ENCODE measurements at places on chromosomes 4 and X.

- DNase-seq, result no peak
Measured at GRCh38 chr4:41643331-41643730, 105.2 kb downstream of the PHOX2B start.

GRCh38 chrX:143648705-143649104, 12.8 kb upstream of the SLITRK4 start:
- DNase-seq, result peak; percentile 30

GRCh38 chrX:274904-275475, 6.2 kb upstream of the PLCXD1 start:
- DNase-seq, result no peak

DNA sequence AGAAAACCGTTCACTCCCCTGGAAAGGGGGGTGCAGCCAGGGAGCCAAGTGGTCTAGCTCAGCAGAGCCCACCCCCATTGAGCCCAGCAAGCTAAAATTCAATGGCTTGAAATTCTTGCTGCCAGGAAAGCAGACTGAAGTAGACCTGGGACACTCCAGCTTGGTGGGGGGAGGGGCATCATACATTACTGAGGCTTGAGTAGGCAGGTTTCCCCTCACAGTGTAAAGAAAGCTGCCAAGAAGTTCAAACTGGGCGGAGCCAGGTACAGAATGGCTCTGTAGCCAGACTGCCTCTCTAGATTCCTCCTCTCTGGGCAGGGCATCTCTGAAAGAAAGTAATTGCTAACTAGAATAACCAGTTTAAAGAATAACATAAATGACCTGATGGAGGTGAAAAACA, 372.3 kb upstream of the F9 start:
- no peak for DNase-seq

- DNase-seq, result no peak
Measured at GRCh38 chr4:76296286-76296820, 10.2 kb upstream of the STBD1 start.

DNA sequence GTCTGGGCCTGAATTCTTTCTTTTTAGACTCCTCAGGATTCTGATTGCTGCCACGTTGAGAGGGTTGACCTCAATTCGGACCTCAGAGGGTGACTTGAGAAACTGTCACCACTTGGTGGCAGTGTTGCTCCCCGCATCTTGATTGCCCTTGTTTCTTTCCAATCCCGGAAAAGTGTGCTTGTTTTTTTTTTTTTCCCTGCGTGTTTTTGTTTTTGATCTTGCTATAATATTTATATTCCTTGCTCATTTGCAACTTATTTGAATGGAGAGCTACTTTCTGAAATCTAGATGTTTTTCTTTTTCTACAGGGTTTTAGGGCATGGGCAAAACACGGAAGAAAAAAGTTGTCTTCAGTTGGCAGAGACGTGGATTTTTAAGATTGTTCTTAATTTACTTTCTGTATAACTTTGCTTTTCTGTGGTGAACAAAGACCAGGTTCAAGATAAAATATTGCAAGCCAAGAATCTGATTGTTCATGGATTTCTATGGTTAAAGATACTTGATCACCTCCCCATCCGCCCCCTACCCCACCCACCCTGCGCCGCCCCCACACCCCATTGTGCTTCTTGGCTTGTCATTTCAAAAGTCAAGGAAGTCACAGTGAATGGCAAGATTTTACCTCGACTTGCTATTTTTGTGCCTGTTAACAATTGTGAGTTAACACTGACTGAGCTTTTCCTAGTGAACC, 102.0 kb downstream of the PTTG2 start:
- peak; percentile 78 for DNase-seq

GRCh38 chr4:6092971-6093370, 74.7 kb upstream of the C4orf50 start:
- peak; percentile 28 for DNase-seq

GRCh38 chr4:110449947-110450346, 26.0 kb upstream of the ENPEP start:
- no peak for DNase-seq

GRCh38 chr4:73998040-73999011, at the start of gene CXCL5:
TSS of gene CXCL5 (minus strand) at chr4:73998677. CDS start at chr4:73998581, 96 bp downstream.
- DNase-seq, result no peak

GRCh38 chrX:136200466-136200865, 50.7 kb downstream of the MAP7D3 start:
- peak; percentile 39 for DNase-seq

DNA sequence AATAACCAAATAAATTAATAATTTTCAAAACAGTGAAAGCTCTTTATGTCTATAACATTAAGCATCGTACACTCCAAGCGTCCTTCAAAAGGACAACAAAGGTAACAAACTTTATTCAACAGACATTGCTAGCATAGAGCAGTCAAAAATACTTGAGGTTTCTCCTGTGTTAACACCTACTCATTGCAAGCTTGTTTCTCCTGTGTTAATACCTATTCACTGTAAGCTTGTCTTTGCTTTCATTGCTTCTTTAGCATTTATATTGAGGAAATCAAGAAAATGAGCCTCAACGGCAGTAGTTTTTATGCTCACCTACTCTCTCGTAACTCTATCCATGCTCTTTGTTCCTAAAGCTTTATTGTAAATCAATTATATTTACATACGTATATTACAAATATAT, 3.5 kb downstream of the SPOCK3 start:
- no peak for DNase-seq

All from activated CD4-positive, alpha-beta T cell treated with anti-CD3 and anti-CD28 coated beads, Interleukin-10, Interleukin-2, amounts not matched to agents 100 ng/mL and 50 ng/mL, durations not matched to agents 16 hours and 8 hours (primary cell).